Urothelium cell line (cell line): ENCODE measurements at places on chromosomes 1 and 21.
A peak's percentile ranks its signal among the peaks of the same experiment; 100 is the strongest.

DNA sequence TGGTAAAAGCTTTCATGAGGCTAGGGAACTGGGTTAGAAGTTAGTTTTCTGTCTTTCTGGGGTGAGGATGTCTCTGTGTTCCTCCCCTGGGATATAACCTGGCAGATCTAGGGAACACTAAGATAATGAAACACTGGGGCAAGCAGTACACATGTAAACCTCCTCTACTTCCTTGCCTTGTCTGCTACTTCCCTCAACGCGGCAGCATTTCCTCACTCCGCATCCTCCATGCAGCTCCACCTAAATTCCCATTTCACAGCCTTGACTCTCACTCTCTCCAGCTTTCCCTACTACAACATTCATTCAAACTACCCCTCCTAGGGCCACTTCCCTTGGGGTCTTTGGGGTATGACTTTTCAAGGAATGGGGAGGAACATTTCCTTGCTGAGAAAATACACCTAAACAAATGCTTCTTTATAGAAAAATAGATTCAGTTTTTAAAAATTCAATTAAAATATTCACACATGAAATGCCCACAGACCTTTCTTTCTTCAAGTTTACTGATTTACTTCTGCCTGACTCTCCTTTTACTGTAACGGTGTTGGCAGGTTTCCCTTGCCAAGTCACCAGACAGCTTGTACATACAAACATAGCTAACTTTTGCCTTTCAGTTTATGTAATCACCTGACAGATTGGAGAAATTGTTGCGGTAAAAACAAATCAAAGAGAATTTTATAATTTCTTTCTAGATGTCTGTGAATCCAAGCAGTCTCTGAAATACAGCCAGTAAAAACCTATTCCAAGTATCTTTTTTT lies 90.1 kb downstream of the TNFSF18 start:
- DNase-seq: no peak

GRCh38 chr21:42310411-42311001 lies 4.7 kb downstream of the TFF3 start:
- no peak for DNase-seq

DNA sequence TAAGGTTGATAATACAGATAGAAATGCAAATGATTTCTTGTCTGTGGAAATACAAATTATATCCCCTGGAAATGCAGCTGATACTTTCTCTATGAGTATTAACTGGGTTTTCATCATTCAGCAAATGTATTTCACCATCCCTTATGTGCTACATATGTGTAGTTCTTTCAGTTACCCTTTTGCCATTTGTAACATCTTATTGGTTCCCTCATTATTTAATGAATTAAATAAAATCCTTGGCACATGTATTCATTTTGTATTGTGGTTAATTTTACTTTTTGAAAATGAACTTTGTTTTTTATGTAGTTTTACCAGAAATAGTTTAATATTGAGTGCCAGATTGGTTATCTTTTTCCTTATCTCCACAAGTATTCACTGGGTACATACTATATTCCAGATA lies 89.9 kb upstream of the DEPDC1 start:
- no peak for DNase-seq

DNA sequence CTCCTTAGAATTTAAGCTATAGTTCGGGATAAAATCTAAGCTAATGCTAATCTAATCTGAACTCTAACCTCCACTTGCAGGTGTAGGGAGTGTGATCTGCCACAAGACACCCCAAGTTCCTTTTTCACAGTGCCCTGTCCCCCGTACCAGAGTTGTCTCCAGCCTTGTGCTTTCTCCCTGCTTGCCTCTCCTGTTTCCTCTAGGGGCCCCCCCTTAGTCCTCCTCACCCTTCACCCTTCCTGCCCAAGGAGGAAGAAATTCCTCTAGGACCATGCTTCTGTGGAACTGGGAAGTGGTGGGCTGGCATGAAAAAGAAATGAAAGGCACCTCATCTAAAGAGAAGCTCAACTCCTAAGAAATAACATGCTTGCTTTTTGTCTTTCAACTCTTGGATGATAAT lies 50.2 kb upstream of the BCL9 start:
- DNase-seq: no peak

DNA sequence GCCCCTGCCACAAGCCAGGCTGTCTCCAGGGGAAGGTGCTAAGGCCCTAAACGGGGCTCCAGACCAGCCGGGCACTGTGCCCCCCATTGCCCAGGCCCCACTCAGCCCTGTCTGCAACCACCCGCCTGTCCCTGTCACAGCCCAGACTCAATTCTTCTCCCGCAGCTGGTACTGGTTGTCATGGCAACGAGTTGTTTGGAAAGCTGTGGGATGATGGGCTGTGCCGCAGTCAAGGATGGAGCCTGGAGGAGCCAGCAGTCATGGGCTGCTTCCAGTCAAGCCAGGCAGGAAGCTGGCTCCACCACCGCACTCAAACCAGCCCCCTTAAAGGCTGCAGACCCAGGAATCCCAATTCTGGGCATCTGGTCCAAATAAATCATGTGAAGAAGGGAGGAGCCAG lies 4.2 kb downstream of the SPOCD1 start:
- DNase-seq: peak; percentile 68
